ENCODE measurements at places on chromosomes 16 and 17. TPM values are rescaled to one million over a fixed set of nuclear protein-coding genes. Genes with fewer than 3 reads are reported as not detected.

The NPIPB9 gene
- polyA plus RNA-seq, result 0.84 TPM

The C1QTNF1 gene
- polyA plus RNA-seq, result 11.6 TPM

The MT1H gene
- polyA plus RNA-seq, result not detected

The DRC3 gene
- polyA plus RNA-seq, result 3.6 TPM

The SMPD3 gene
- polyA plus RNA-seq, result 0.38 TPM

GRCh38 chr17:64216338-64217248, 46.5 kb downstream of the TEX2 start:
- peak; percentile 48 for DNase-seq

DNA sequence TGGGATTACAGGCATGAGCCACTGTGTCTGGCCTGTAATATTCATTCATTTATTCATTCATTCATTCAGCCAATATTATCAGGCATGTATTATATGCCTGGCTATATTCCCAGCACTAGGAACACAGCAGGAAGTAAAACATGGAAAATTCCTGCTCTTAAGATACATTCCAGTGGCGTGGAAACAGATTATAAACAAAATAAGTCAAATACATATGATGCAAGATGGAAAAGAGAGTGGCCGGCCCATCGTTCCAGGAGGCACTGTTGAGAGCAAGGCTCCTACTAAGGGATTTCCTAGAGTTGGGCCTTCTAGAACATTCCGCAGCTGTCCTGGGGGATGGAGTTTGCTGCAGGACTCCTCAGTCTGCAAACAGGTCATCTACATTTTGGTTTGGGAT, 17.7 kb downstream of the ADCY9 start:
- DNase-seq, result no peak

DNA sequence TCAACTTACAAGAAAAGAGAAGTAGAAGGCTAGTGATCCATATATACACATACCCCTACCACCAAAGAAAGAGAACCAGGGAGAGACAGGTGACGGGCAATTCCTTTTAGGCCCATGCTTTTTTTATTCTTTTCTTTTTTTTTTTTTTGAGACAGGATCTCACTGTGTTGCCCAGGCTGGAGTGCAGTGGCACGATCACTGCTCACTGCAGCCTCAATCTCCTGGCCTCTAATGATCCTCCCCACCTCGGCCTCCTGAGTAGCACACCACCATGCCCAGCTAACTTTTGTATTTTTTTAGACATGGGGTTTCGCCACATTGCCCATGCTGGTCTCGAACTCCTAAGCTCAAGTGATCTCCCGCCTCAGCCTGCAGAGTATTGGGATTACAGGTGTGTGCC, 4.8 kb downstream of the HSPB9 start:
- DNase-seq, result no peak

Data from SK-N-SH (cell line).